ENCODE measurements at places on chromosomes 13 and 19.

- no peak for DNase-seq
Observed at GRCh38 chr13:32195713-32196112, 119.5 kb downstream of the ZAR1L start.

- no peak for DNase-seq
Observed at GRCh38 chr19:16564842-16565241, 7.4 kb downstream of the SLC35E1 start.

GRCh38 chr19:29516821-29517395 is 8.9 kb upstream of the VSTM2B start:
- DNase-seq = no peak

- no peak for DNase-seq
Observed at GRCh38 chr19:43749898-43750297, 4.9 kb downstream of the SMG9 start.

DNA sequence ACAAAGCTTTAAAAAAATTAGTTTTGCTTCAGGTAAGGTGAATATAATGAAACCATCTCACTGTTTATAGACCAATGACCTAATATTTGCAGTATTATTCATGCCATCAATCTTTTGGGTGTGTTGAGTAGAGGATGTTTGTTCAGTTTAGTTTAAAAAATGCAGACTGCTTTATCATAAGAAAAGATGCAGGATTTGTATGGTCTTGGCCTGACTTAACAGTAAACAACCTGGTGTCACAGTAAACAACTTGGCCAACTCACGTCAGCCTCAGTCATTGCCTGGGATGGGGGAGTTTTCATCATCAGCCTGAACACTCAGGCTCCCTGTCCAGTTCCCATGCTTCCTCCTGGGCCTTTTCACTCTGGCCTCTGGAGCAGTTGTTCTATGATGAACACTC is 55.1 kb downstream of the LMO7 start:
- no peak for DNase-seq

DNA sequence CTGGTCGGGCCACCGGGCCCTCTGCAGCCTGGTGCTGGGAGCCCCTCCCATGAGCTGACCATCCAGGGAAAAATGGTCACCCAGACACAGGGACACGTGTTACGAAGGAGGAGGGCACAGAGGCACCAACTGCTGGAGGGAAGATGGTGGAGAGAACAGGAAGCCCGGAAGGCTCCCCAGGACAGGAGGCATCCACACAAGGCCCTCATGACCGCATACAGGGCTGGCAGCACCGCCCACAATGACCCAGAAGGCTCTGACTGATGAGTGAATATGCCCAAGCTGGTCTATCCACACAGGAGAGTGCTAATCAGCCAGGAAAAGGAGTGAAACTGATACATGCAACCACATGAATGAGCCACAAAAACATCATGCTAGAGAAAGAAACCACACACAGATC is 14.0 kb upstream of the TMEM86B start:
- DNase-seq = no peak

DNA sequence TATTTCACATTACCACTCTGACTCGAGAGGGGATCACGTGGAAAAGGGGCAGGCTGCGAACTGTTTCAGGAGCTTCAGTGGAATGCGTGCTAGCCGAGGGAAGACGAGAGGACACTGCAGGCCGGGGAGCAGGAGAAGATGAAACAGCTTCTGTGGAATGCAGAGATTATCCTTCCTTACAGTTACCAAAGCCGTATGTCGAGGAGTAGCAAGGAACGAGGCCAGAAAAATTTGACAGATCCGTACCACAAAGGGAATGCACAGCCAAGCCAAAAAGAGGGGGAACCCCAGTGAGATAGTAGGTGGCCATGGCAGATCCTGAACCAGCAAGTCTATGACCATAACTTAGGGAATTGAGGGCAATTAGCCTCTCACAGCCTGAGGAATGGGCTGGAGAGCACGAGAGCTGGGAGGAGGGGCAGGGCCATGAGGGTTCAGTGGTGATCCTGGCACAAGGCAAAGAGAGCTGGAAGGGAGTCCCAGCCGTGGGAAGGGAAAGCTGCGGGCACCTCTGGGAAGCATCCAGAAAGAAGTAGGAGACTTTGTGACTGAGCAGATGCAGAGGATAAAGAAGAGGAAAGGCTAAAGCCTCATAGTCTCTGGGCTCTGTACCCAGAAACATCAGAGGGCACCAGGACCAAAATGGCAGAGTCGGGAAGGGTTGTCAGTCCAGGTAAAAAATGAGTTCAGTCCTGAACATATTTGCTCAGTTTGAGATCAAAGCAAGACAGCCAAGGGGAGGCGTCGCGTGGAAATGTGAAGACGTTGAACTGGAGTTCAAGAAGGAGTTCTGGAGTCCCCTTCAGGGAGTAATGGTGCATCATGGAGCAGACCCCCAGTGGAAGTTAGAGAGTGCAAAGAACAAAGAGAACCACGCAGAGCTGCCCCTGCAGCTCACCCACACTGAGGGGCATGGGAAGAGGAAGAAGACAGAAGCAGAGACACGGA is 5.1 kb downstream of the COL4A1 start:
- DNase-seq = no peak

- peak; percentile 48 for DNase-seq
Observed at GRCh38 chr19:12052497-12053169, at the start of gene ZNF878. TSS of gene ZNF878 (minus strand) at chr19:12052961. CDS start at chr19:12052801, 160 bp downstream.

DNA sequence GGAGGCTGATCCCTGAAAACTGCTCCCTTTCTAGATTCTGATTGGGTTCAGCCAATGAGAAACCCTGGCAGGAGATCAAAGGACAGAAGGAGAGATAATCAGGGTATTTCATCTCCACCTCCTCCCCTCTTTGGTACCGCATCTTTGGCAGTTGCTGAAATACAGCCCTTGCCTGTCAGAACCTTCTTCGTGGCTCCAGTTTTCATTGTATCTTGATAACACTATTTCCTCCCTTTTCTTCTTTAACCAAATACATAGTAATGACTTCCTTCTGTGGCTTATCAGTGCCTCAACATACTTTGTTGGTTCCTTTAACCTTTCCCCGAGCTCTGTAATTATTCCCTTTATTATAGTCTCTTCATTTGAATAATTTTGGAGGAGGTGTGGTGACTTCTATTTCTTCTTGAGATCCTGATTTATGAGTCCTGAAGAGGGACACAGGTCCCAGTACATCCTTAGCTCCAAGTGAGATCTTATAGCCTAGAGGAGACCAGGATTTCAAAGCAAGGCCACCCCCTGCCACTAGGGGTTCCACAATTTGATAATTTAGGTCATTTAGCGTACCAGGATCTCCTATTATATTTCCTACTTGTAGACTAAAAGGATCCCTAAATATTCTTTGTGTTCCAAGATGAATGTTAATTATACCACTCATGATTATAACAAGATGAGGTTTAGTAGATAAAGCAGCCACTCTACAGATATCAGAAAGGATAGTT is 98.0 kb downstream of the EDNRB start:
- no peak for DNase-seq

DNA sequence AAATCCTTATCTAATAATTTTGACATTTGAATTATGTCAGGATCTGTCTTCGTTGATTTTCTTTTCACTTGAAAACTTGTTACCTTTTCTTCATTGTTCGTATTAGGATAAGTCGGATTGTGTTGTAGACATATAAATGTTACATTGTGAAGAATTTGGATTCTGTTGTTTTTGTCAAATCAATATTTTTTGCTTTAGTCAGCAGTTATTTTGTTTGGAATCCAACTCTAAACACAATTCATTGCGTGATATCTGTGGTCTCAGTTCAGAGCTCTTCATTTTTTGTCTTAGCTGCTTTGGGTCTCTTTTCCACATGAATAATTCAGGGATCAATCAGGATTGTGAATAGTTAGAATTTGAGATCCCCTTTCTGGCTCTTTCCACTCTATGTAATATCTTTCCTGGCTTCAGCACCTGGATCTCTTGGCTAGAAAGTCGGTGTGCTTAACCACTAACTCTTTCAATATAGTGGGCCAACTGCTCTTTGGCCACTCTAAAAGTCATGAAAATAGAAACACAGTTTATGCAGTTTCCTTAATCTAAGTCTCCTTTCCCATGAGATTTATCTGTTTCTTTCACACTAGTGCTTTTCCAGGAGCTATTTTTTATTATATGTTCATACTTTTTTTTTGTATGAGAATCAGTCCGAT is 2494.2 kb upstream of the PCDH20 start:
- DNase-seq = no peak

- DNase-seq = peak; percentile 24
Observed at GRCh38 chr19:8004723-8005513, 523 bp downstream of the ELAVL1 start.

GRCh38 chr13:110546926-110547325 is 14.6 kb downstream of the RAB20 start:
- DNase-seq = no peak

GRCh38 chr19:14674764-14675163 is at the start of gene ADGRE3:
TSS of gene ADGRE3 (minus strand) at chr19:14674844. CDS start at chr19:14674770, 74 bp downstream.
- DNase-seq = no peak

DNA sequence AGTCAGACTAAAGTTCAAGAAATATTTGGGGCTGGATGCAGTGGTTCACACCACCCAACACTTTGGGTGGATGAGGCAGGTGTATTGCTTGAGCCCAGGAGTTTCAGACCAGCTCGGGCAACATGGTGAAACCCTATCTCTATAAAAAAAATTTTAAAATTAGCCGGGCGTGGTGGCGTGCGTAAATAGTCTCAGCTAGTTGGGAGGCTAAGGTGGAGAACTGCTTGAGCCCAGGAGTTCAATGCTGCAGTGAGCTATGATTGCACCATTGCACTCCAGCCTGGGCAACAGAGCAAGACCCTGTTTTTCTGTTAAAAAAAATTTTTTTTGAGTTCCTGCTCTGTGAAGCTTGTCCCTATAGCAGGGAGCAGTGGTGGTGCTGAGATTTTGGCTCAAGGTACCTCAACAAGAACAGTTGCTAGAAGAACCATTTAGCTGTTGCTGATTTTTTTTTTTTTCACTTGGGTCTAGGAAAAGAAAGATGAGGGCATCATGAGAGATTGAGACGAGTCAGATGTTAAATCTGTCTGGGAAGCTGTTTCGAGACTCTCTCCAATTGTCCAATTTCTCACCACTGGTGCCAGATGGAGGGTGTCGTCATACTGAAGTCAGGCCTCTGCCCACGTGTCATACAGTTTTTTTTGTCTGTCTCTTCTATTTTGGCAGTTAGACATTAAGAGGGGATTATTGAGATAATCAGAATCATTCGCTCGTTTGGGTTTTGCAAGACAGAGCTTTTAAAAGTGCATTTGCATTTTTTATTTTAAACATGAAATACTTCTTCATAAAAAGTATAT is 3.7 kb downstream of the SLC25A42 start:
- DNase-seq = no peak

DNA sequence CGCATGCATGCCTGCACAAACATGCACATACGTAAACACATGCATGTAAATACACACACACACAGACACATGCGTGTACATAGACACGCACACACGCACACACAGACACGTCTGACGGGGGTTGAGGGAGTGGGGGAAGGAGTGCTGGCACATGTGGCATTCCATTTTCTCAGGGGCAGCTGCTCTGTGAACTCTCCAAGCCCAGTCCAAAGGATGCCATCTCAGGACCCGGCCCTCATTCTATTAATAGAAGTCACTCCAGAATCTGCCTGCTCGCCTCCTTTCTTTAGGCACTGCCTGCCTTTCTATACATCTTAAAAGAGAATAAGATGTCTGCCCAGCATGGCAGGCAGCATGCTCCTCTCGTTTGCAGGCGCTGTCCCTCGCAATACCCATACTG is 5.3 kb downstream of the ARHGEF7 start:
- DNase-seq = no peak

GRCh38 chr13:20902438-20903163 is at the start of gene XPO4:
TSS of gene XPO4 (minus strand) at chr13:20902746. CDS start at chr13:20902738, 8 bp downstream.
- DNase-seq = peak; percentile 87

DNA sequence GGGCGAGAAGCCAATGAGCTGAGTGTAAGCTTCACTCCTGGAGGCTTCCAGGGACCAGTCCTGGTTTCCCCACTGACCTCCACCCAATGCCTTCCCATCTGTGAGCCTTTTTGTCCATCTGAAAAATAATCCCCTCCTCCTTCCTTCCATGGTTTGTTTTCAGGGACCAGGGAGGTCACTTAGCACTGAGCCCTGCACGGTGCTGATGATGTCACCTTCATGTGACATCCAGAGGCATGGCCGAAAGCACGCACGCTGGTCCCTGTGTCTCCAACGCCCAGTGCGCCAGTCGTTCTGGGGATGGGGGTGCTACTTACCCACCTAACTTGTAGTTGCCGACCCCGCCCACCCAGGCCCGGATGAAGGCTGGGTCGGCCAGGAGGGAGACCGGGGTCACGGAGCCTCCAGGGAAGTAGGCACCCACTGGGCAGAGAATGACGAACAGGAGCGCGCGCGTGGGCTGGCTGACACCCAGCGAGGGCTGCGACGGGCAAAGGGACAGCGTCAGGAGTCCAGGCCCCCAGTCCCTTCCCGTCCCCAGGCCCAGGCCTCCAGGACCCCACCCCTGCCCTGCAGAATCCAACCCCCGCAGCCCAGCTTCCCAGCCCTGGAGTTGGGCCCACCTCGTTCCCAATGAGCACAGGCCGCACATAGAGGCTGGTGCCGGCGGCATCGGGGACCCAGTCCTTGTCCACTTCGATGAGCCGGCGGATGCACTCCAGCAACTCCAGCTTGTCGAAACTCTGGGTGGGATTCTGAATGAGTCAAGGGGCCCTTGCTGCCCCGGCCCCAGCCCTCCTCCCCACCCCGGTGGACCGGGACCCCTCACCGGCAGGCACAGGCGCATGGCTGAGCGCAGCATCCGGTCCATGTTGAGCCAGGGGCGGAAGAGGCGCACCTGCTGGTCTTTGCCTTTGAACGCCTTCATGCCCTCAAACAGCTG is 11.2 kb downstream of the BCAT2 start:
- DNase-seq = no peak

DNA sequence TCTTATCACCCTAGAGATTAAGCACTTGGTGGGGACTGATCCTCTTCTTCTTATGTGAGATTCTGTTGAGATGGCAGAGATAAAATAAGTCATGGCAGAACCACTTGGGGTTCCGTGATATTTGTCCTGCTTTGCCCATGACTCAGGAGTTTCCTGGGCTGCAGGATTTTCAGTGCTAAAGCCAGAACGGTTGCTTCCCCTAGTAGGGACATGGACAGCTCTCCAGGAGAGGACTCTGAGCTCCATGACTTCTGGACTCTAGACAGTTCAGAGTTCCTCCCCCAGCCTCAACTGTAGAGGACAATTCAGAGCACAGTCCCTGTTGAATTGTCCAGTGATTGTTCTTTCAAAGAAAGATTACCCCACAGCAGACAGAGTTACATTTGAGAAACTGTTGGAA is 98.8 kb downstream of the OLFM4 start:
- DNase-seq = no peak

GRCh38 chr13:42996584-42996983 is 4.5 kb upstream of the EPSTI1 start:
- peak; percentile 76 for DNase-seq

DNA sequence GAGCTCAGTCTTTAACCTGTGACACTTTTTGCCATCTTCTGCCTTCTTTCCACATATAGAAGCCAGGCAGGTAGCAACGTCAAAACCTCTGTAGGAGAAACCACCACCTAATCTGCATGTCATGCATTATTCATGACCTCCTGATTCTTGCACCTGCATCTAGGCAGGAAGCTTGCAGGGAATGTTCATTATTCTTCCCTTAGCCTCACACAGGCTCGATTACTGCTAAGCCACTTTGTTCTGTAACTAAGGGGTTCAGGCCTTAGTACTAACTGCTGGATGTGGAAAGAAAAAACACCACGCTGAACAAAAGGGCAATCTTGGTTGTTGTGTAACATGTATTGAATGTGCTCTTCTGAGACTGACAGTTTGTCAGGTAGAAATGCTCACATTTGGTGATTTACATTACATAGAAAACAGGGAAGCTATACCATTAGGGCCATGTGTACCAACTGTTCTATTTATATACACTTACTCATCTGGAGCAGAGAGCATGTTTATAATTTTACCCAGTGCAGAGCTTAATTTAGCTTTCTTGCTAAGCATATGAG is 366.9 kb downstream of the KLF12 start:
- no peak for DNase-seq

All from activated CD4-positive, alpha-beta T cell treated with anti-CD3 and anti-CD28 coated beads, Interleukin-10, Interleukin-2, amounts not matched to agents 100 ng/mL and 50 ng/mL, durations not matched to agents 16 hours and 8 hours (primary cell).